ENCODE measurements at places on chromosomes 6 and 20.

DNA sequence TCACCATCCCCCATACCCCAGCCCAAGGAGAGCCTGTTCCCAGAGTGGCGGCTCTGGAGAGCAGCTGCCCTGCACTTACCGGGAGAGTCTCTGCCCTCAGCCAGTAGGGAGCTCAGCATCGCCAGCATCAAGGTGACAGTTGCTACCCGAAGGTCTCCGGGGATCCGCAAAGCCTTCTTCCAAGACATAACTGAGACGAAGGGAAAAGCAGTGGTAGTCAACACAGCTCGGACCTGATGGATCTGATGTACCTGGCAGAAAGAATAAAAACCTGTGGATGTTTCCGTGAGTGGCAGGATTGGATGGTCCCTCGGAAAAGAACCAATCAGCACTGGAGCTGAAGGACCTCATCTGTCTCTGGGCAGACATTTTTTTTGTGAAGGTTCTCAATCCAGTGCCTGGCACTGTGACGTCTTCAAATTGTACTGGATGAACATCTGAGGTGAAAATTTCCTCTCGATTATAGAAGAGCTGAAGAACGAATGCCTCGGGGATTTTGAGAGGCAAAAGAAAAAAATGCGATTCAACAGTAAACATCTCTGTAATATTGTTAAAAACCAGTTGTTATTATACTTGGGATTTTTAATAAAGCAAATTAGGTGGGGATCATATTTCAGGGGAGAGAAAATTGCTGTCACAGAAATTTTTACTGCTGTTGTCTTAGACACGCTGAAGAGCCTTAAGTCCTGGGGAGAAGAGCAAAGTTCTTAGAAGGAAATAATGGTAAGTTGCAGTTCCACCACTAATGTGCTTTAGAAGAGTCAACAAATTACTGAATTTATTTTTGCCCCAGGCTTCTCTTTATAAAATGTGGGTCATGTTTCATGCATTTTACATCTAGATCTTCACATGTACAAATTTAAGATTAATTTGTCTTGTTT, at the start of gene HLA-DQB1:
Gene HLA-DQB1 (minus strand): TSS at position 238 of the 881 bp plus-strand sequence. CDS start 50 bp downstream, at position 188.
- DNase-seq = no peak

DNA sequence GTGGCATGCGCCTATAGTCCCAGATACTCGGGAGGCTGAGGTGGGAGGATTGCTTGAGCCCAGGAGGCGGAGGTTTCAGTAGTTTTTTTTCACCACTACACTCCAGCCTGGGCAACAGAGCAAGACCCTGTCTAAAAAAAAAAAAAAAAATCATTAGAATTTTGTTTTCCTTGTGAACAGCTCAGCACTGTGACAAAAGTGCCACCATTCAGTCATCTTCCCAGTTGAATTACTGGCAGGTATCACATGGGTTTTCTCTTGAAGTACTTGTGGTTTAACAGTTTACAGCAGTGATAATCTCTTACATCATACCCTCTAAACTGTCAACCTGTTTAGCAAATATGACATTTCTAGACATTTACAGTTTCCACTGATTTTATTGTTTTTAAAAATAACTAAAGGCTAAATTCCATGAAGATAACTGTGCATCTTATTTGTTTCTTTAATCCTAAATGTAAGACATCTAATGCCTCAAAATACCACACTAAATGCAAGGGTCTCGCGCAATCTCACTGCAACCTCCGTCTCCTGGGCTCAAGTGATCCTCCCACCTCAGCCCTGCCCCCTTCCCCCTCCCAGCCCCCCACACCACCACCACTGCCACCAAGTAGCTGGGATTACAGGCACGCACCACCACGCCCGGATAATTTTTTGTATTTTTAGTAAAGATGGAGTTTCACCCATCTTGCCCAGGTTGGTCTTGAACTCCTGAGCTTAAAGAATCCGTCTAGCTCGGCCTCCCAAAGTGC, 7.0 kb downstream of the TRPC4AP start:
- no peak for DNase-seq

GRCh38 chr20:1401451-1401907, 8.6 kb upstream of the FKBP1A start:
- no peak for DNase-seq

GRCh38 chr20:1319051-1319450, 9.9 kb downstream of the SDCBP2 start:
- no peak for DNase-seq

GRCh38 chr20:2814587-2815051, at the start of gene C20orf141:
C20orf141 (plus strand) TSS chr20:2814987; CDS start chr20:2815185, 198 bp downstream.
- DNase-seq = no peak

- no peak for DNase-seq
Measured at GRCh38 chr6:52647199-52647598, 23.7 kb upstream of the TMEM14A start.

DNA sequence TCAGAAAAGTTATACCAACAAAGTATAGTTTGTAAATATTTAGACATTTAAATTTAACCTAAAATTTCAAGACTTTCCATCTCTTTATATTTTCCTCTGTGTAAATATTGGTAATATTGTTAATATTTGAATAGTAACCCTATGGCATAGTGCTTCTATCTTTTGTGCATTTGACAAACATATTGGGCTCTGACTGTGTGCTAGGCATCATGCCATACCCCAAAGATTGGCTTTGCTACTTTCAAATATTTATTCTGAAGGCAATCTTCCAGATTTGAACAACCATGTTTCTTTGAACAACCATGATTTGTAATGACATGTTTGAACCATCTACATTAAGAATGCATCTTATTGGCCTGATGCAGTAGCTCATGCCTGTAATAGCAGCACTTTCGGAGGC, 15.5 kb upstream of the PRDM1 start:
- DNase-seq = no peak

- DNase-seq = no peak
Measured at GRCh38 chr6:118700531-118700930, 49.1 kb upstream of the CEP85L start.

DNA sequence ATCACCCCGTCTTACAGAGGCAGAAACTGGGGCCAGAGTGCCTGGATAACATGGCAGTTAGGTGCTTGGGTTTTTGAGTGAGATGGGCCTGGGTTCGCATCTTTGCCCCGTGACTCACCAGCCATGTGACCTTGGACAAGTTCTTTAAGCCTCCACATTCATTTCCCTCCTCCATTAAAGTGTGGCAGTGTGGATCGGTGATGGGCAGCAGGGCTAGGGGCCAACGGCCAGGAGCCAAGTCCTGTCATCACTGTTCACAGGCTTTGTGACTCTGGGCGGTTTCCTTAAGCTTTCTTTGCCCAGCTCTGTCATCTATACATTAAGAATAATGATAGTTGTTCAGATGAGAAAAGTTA, 85.5 kb upstream of the PMEPA1 start:
- no peak for DNase-seq

DNA sequence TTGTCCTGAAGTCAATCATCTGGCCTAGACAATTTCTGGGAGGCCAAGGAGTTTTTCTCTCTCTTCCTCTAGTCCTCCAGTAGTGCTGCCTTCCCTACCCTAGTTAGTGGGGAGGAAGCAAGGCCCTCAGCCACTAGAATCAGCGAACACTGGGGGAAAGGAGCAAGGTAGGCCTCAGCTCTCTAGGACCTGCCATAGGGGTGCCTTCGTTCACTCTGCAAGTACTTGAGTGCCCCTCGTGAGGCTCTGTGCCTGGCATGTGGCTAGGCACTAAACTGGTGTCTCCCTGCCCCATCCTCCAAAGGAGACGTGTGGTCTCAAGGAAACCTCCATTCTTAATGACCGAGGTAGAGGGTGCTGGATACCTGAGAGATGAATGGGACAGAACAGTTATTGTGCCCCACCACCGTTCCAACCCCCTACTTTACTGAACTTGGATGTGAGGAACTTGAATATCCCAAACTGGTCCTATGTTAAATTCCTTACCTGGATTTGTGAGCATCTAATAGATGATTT, 1.1 kb downstream of the DEF6 start:
- DNase-seq = no peak

GRCh38 chr6:76768556-76768955, 694.7 kb downstream of the HTR1B start:
- no peak for DNase-seq

- DNase-seq = no peak
Measured at GRCh38 chr20:37095108-37095598, 644 bp downstream of the RBL1 start.

GRCh38 chr20:34569598-34569997, 11.1 kb downstream of the MAP1LC3A start:
- no peak for DNase-seq
